ENCODE measurements at places on chromosomes 4 and X.

GRCh38 chr4:164481306-164482091 lies 272.4 kb upstream of the SMIM31 start:
- no peak for DNase-seq

DNA sequence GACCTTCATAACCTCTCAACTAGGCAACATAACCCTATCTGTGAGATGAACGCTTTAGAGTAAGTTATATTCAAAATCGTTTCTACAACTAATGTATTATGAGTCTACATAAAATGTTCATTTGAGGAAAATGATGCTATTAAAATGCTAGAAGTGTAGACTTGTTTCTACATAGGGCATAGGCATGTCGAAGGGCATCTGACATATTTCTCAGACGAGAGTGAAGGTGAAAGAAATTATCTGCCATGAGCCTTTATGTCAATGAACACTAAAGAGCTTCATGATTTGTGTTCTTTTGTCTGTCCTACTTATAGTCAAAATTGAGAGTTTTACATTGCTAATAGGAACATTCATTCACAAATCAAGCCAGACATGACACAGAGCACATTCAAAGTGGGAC lies 811.8 kb downstream of the RAB28 start:
- DNase-seq, result no peak

GRCh38 chr4:94399721-94400120 lies 52.0 kb upstream of the PDLIM5 start:
- no peak for DNase-seq

GRCh38 chr4:153186046-153186728 lies 18.1 kb upstream of the TRIM2 start:
- DNase-seq, result no peak

DNA sequence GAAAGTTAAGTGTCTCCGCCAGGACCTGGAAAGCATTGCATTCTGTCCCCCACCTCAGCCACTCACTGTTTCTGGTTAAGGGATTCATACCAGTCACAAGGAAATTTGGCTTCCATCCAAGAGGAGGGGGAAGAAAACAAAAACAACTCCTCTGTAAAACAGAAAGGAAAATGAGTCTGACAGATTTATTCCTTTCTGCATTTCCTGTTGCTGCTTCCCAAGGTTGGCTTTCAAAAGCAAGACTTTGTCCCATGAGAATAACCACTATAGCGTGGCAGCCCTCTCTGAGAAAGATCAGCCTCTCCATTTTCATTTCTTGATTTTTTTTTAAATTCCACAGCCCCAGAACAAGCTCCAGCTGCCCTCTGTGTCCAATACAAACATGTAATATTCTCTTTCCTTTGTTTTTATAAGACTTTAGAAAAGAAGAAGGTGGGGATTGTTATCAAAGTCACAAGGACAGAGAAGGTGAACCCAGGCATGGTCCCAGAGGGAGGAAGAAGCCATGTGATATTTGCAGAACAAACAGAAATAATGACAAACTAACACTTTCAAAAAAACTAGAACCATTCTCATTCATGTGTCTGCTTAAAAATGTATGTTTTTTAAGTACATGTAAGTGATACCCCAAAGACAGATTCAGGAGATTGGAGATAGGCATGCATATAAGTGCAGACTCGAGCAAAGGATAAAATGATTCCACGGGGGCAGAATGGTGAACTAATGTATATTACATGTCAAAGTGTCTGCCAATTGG lies 90.7 kb upstream of the DCLK2 start:
- DNase-seq, result no peak

DNA sequence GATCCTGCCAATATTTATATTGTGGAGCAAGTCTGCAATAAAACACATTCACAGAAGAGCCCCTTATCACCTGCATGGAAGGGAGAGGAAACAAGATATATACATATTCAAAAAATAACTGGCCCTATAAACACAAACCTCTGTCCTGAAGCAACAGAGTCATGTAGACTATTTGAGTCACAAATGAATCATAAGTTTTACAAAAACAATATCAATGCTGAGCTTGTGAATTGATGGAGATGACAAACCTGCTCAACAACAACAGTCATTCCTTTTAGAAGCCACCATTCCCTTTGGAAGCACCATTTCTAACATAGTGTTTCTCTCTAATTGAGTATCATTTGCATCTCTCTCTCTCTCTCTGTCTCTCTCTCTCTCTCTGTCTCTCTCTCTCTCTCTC lies 313.9 kb downstream of the MID1IP1 start:
- DNase-seq, result no peak

DNA sequence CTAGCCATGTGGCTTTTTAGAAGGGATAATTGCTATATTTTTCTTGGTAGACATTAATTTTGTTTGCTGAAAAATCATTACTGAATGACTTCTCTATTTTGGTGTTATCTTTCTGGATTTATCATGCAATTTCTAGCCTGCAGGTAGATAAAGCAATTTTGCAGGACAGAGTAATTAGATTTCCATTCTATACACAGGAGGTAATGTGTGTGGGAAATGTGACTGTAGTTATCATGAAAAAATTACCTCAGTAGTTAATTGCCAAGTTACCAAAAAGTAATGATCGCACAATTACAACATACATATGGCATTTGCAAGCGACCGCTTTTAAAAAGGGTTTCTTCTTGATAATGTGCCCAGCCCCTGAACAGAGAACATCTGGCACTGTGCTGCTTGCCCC lies 66.1 kb downstream of the KIT start:
- no peak for DNase-seq

GRCh38 chr4:52748432-52748831 lies 2.8 kb downstream of the ERVMER34-1 start:
- no peak for DNase-seq

GRCh38 chr4:3402491-3403347 lies 39.0 kb upstream of the HGFAC start:
- no peak for DNase-seq

DNA sequence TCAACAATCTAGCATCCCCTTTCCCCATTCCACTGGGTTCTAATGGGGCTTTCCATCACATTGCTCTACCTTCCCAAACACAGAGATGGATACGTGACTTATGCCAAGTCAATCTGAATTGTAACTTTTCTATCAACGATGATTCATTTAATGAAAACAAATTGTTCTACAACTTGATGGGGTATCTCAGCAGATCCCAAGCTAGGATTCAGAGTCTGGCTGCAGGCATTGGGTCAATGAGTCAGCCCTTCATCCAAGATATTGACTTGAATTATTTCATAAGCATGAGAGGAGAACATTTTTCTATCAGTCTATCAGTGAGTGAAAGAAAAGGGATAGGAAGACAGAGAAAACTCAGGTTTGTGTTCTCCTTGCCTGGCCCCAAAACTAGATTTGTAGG lies 15.0 kb upstream of the HPGDS start:
- DNase-seq, result no peak

DNA sequence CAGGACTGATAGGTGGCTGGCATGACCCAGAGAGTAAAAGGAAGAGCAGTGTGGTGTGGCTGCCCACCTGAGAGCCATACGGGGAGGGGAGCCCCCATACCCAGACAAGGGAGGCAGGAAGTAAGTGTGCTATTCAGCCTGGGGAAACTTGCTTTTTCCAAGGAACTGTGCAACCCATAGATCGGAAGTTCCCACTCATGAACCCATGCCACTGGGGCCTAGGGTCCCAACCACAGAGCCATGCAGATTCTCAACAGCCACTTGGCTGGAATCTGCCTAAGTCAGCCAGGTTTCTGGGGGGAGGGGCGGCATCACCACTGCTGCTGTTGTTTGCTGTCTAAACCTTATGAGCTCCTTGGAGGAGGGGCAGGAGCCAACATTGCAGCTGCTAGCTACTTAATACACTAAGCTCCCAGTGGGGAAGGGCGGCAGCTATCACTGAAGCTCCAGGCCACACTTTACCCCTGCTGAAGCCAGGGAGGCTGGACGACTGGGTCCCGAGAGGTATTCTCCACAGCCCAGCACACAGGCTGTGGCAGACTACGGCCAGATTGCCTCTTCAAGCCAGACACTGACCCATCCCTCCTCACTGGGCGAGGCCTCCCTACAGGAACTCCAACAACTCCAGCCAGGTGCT lies 410.4 kb downstream of the INPP4B start:
- DNase-seq, result no peak

GRCh38 chrX:70117738-70118137 lies 15.5 kb upstream of the IGBP1 start:
- DNase-seq, result no peak

GRCh38 chr4:151458148-151458547 lies 49.2 kb downstream of the FHIP1A start:
- no peak for DNase-seq

DNA sequence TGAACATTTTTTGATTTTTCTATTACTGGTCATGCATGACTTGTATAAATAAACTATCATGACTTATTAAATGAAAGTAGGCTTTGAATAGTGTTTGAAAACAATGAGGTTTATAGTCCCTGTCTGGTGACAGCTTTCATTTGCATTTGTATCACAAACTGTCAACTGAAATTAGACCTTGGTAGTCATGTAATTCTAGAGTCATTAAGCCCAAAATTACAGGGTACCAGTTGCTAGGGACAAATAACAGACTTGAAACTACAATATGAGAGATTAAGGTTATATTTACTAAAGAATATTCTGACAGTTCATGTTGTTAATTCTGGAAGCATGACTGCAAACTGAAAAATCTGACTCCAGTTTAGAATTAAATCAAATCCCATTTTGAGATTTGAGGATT lies 9.2 kb upstream of the VAMP7 start:
- no peak for DNase-seq

DNA sequence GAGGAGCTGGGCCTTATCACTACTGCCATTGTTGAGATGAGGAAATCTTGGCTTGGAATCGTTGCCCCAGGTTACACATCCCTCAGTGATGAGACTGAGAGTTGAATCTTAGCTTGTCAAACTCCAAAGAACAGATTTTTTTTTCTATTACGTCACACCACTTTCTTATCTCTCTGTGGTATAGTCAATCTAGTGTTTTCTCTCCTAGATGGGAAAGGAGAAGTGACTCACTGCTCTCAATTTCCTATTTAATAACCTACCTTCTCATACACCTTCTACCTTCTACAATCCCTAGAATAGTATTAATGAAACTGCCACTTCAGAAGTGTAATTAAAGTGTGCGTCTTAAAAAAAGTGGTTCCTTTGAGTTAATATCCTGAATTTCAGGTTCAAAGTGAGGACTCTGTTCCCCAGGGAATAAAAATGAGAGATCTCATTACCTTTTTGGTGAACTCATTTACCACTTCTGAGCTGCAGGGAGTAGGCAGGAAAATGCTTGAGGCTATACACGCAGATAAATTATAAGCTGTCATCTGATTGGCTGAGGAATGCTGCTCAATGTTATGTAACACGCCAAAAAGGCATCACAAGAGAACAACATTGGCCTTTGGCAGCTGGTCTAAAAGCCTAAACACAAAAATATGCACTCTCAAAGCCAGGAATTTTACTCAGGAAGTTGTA lies 59.3 kb downstream of the MAD2L1 start:
- DNase-seq, result no peak

DNA sequence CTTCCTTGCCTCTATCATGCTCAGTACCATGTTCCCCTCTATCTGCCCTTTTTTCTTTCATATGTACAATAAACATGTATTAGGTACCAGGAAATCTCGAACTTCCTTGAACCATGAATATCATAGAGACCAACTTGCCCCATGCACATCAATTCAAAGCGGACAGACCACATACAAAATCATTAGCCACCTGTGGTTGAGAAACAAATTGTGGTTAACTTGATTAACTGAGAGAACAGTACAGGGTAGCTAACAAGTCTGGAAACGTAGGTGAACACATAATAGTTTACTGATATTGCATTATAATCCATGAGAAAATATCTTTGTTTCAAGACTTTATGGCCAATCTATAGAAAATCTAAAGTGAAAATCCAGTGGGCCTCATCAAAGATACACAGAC lies 8.2 kb downstream of the CASP3 start:
- DNase-seq, result no peak

GRCh38 chr4:165689159-165689558 lies 183.9 kb upstream of the TLL1 start:
- DNase-seq, result no peak

- DNase-seq, result no peak
Measured at GRCh38 chr4:172892300-172892699, 276.3 kb upstream of the GALNT7 start.

- no peak for DNase-seq
Measured at GRCh38 chrX:10033375-10034007, 66.3 kb downstream of the CLDN34 start.

DNA sequence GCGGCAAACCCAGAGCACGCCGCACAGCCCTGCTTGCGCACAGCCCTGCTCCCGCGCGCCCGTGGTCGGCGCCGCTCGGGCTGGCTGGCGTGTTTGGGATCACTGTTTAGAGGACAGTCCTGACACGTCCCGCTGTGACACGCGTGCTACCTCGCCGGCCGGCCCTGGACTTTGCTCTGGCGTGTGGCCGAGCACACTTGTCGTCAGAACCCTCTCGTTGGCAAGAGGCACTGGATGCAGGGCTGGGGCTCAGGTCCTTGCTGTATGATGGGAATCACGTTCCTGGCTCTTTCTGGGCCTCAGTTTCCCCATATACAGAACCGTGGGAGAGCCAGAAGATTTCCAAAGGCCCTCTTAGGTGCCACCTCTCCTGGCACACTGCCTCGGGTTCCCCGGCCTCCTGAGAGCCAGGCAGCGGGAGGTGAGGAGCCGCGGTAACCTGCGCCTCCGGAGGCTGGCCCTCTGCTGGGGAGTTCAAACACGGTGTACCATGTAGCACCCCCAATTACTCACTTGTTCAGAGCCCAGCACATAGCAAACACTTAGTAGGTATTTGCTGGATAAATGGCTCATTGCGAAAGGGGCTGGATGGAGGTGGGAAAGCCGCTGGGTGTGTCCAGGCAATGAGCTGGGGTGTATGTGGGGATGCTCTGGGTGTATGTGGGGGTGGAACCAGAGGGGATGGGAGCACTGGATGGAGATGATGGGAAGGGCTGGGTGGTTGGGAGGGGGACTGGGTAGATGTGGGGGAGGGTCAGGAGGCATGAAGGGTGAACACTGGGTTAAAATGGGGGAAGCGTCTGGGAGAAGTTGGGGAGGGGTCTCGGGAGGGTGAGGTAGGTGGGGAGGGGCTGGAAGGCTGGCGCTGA lies 76.6 kb downstream of the HTRA3 start:
- no peak for DNase-seq

- no peak for DNase-seq
Measured at GRCh38 chr4:88610771-88611170, 18.5 kb downstream of the HERC3 start.

GRCh38 chr4:125432078-125432477 lies 117.3 kb downstream of the FAT4 start:
- DNase-seq, result no peak

- DNase-seq, result no peak
Measured at GRCh38 chr4:74055096-74055495, 16.6 kb upstream of the CXCL3 start.

- no peak for DNase-seq
Measured at GRCh38 chrX:140180585-140180984, 215.3 kb upstream of the CXorf66 start.

DNA sequence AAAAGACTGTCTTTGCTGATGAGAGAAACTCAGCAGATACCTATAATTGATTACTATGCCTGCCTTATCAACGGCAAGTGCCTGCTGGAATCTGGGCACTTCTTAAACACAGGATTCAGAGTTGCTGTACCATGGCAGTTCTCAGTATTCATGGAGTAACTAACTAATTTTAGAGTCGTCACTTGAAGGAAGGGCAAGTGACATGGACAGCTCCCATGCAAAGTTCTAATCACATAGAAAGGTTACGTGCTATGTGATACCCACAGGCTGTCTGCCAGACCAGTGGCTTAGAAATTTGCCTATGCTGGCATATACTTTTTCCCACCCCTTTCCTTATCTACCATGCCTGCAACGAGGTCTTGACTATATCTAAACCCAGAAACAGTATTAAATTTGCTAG lies 931.1 kb upstream of the TENM3 start:
- no peak for DNase-seq
